ENCODE measurements at places on chromosomes 13 and 19.

DNA sequence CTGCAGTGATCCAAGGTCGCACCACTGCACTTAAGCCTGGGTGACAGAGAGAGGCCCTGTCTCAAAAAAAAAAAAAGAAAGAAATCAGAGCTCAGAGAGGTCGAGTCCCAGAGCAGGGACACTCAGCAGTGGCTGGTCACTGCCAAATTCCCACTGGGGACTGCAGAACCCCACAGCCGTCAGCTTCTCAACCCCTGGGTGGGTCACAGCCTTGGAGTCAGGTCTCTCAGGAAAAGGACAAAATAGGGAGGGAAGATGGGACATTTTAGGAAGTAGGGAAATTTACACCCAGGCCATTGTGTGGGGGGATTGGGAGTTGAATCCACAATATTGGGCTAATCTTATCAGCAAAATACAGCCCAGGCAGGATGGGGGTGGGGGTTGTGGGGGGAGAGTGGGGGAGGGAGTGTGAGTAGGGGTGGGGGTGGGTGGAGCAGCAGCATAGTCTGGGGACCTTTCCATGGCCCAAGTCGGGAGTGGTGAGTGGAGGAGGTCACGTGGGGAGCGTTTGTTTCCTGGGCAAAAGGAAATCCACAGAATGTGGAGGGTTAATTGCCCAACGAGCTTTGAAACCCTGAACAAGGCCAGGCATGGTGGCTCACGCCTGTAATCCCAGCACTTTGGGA lies 5.0 kb upstream of the CCDC194 start:
- no peak for DNase-seq

- DNase-seq: no peak
These were observed 83.9 kb upstream of the IRS2 start for GRCh38 chr13:109870274-109870673.

DNA sequence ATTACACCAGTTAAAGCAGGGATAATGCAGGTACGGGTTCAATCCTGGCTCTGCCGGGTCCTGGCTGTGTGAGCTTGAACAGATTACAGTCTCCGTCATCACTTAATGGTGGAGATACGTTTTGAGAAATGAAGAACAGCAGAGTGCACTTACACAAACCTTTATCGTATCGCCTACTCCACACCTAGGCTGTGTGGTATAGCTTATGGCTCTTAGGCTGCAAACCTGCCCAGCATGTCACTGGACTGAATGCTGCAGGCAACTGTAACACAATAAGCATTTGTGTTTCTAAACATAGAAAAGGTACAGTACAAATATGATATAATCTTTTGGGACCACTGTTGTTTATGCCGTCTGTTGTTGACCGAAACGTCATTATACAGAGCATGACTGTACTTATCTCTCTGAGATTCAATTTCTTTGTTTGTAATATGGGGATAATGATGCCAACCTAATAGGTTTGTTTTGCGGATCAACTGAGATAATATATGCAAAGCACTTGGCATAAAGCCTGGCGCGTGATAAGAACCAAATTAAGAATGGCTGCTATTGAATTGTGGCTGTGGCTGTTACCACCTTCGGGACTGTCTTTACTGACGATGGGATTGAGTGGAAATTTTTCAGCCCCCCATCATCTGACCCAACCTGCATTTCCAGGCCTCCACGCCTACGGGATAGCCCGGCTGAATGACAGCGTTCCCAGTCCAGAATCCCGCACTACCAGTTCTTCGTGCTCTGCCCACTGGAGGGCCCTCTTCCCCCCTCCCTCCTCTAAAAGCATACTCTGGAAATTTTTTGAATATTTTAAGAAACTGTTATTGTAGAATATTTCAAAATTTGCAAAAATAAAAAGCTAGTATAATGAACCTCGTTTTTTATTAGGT lies 11.2 kb downstream of the KRTDAP start:
- DNase-seq: no peak

- DNase-seq: no peak
These were observed 79.8 kb upstream of the WASF3 start for GRCh38 chr13:26477681-26478080.

- DNase-seq: no peak
These were observed 353.0 kb downstream of the KCTD12 start for GRCh38 chr13:76533251-76533650.

GRCh38 chr19:2186071-2186846 lies 22.5 kb downstream of the DOT1L start:
- DNase-seq: peak; percentile 80

- peak; percentile 73 for DNase-seq
These were observed 3.4 kb downstream of the BBC3 start for GRCh38 chr19:47227352-47228167.

GRCh38 chr13:76969488-76970365 lies 21.4 kb downstream of the ACOD1 start:
- DNase-seq: no peak

- peak; percentile 86 for DNase-seq
These were observed 8.9 kb upstream of the TPM4 start for GRCh38 chr19:16067205-16067938.

DNA sequence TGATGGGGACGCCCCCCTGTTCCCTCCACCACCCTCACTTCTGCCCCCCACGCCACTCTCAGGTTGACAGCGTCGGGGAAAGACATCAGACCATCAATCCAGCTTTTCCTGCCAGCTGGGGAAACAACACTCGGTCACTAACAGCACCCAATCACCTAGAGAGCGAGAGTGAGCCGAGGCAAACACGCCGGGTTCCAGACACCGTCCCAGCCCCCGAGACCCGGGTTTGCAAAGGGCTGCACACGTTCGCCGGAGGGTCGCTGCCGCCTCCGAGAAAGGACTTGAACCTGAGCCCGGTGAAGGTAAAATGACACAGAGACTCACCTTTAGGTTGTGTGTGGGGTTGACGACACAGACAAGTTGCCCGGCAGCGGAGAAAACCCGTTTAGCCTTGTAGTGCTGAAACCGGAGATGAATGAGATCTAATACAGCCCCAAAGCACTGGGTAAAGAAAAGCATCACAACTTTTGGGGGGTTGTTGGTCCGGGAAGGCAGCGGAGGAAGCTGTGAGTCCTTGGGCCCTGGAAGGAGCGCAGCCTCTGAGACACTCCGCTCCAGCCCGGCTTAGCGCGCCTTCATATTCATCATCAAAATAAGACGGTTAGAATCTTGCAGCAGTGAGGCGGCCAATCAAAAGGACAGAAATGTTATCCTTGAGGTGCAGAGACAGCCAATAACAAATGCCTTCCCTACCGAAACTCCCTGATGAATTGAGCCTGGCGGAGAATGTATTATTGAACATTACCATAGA lies at the start of gene SIAH3:
SIAH3 (minus strand) TSS at position 583 of the 751 bp plus-strand sequence; CDS start at position 459, 124 bp downstream.
- DNase-seq: peak; percentile 41

Measured in G401 (cell line).